ENCODE measurements at places on chromosomes 5 and 9.

DNA sequence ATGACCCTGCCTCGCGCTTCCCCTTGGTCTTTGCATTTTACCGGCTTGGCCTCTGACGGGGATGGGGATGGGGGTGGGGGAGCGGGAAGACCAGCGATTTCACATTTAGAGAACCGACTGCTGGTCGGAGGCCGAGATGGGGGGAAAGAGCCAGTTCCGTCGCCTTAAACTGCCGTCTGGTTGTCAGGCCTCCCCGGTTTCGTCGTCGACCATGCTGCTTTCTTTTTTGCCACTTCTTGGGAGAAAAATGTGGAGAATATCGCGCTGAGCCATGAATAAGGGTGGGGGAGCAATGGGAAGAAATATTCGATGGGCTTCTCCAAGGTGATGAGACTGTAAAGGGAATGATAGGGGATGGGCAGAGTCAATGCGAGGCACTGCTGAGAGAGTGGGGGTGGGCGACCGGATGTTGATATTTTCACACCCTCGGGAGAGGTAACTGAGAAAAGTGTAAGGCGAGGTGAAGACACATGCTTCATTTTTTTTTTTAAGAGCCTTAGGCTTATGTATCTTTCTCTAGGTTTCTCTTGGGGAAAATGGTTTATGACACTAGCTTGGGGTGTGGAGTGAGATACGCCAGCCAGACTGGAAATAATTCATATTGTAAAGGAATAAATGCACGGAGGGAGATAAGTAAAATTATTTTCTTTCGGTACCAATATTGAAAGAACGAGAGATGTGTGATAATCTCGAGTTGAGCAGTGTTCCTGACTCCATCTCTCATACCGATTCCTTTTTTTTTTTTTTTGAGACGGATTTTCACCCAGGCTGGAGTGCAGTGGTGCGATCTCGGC lies 1.1 kb downstream of the KIF2A start:
- no peak for DNase-seq

- DNase-seq, result no peak
These were observed 109.7 kb upstream of the LHFPL2 start for GRCh38 chr5:78758169-78758839.

GRCh38 chr9:122382901-122383850 lies 12.4 kb downstream of the PTGS1 start:
- DNase-seq, result no peak

DNA sequence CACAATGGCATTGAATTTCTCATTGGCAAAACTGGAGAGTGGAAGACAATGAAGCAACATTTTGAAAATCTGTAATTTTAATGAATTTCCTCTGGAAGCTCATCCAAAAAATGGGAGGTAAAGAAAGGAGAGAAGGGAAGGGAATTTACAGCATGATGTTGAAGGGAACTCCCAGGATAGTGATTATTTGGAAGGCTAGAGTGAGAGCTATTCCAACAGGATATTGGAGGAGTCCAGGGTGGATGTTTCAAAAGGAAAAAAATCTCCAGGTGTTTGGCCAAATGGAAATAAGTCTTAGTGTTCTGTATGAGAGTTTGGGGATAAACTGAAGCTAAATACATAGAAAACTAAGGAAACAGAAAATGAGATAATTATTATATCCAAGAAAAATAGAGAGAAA lies 106.2 kb downstream of the IZUMO3 start:
- no peak for DNase-seq

DNA sequence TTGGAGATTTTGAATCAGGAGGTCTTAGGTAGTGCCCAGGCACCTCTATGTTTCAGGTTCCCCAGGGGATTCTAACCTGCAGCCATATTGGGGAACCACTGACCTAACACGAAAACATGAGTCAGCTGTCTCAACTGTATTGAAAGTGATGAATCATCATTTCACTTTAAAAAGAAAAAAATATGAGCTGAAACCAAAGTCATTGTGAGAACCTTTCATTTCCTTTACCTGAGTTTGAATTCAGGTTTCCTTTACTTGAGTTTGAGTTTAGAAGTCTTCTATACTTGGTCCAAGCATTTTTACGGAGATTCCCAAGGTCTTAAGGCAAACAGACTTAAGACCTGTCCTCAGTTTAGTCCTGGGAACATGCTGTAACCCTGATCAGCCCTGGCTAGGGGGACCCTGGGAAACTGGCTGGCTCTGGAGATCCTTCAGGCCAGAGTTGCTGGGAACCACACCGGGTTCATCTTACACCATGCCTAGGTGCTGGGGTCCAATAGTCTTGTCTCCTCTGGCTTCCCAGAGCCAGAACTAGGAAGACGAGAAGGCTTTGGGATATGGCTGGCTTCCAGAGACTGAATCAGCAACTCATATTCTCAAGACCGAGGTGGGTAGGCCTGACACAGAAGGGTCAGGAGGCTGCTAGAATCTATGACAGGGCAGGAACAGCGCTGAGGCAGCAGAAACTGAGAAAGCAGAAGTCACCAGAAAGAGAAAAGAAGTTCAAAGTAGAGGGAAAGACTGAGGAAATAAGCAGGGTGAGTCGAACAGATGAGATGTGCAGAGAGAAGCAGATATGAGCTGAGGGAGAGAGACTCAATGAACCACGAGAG lies 16.4 kb upstream of the PDCD1LG2 start:
- DNase-seq, result no peak

- DNase-seq, result no peak
These were observed 649 bp downstream of the STK10 start for GRCh38 chr5:172187118-172188032.

GRCh38 chr5:118176146-118176545 lies 812.2 kb downstream of the DTWD2 start:
- DNase-seq, result no peak

GRCh38 chr5:167870055-167870454 lies 421.4 kb upstream of the WWC1 start:
- DNase-seq, result no peak

- no peak for DNase-seq
These were observed 16.2 kb downstream of the RBM18 start for GRCh38 chr9:122248448-122248865.

DNA sequence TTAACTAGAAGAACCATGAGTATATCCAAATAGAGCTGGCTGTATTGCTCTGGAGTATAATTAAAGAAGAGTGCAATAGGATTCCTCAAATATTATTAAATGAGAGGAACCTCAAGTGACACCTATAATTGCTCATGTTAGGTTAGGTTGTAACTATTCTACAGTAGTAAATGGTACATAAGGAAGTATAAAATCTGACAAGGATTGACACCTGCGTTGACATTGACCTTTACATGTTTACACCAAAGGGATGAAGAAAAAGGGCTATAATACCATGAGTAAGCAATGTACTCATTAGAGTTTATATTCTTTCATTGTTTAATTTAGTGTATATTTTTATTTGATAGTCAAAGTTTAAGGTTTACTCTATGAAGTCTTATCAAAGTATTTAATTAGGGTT lies 48.9 kb downstream of the SLC12A2 start:
- DNase-seq, result no peak

DNA sequence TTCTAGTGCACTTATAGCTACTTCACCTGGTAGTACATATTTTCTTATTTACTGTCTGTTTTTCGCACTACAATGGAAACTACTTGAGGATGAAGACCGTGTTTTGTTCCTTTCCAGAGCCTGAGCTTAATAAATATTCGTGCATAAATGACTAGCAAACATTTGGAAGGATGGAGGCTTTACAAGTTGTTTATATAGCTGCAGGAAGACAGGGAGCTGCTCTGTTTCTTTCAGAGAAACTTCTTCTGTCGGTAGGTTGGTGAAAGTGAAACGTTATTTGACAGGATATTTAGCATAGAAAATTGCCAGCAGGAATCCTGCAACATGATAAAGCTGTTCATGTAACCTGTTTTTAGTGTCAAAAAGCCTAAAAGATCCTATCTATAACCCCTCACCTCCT lies 210.6 kb downstream of the PCSK5 start:
- no peak for DNase-seq

Data from NCI-H1436 (cell line).